Ureter (tissue), 1 donor: ENCODE measurements at places on chromosomes 5 and 9.

DNA sequence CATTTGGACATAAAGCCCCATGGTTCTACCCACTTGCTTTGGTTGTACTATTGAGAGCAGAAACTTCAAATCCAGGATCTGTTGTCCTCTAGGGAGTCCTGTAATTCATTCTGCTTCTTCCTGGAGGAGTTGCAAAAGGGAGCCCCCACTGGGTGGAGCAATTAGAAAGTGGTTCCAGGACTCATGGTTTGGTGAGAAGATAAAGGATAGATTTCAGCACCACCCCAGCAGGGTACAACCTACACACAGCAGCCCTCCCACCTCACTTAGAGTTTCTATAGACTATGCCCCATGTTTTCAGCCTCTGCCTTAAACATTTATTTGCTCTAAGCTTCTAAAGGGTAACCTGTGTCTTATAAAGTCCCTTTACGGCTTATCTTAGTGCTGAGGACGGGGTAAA is 112.6 kb upstream of the ARRDC3 start:
- DNase-seq = no peak

- DNase-seq = no peak
These were observed 19.7 kb downstream of the PTTG1 start for GRCh38 chr5:160441311-160441781.

DNA sequence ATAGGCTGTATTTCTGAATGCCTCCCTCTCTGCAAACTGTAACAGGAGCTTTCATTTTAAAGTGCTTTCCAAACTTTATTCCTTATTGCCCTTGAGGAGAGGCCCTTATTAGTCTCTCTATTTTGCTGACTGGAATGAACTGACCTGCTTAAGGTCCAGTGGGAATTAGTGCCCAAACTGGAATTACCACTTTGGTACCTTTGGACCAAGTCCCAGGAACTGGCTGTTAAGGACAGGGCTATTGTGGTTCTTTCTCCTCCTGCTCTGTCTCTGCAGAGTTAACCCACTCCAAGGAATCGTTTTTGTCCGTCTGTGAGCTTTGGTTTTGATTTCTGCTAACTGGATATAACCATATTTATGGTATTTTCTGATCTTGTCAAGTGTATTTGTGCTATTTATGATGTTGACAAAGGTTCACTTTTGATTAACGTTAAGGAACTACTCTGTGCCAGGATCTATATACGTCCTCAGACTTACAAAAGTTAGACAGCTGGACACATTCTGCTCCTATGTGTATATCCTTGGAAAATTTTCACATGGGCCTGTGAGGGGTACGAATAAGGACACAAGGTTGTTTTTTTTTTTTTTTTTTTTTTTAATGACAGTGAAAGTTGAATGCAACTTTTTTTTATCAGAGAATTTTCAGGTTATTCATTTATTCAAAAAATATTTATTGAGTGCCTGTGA is 189.1 kb upstream of the ANKRD55 start:
- no peak for DNase-seq

DNA sequence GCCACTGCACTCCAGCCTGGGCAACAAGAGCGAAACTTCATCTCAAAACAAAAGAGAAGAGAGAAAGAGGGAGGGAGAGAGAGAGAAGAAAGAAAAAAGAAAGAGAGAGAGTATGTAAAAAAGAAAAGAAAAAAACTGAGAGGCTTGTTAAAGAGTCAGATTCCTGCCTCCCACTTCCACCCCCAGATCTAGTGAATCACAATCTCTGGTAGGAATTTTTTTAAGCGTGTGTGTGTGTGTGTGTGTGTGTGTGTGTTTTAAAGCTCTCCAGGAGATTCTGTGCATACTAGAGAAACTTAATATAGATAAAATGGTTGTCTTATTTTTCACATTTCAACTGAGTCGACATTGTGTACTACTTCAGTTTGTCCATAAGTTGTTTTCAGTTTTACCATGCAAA is 32.0 kb downstream of the SAR1B start:
- DNase-seq = no peak

DNA sequence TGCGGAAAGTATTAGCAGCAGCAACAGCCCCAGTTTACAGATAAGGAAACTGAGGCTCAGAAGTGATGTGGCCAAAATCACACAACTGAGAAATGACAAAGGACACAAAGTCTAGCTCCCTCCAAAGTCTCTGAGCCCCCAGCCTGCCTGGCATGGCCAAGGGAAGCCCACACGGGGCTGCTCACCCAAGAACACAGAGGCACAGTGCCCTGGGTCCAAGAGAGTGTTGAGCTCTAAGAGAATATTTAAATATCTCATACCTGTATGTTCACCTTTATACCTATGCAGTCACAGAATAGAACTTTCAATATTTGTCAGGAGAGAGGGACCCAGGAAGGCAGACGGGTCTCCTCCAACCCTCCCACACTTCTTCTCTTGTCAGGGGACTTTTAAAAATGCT is 16.6 kb downstream of the VAV2 start:
- DNase-seq = no peak

GRCh38 chr5:119049824-119050449 is 20.9 kb upstream of the DMXL1 start:
- no peak for DNase-seq

- no peak for DNase-seq
These were observed 12.6 kb downstream of the AUH start for GRCh38 chr9:91349115-91349555.

- no peak for DNase-seq
These were observed 272.9 kb upstream of the PTGER4 start for GRCh38 chr5:40406741-40407211.

GRCh38 chr9:38682713-38683112 is 37.2 kb downstream of the FAM240B start:
- DNase-seq = no peak
